ENCODE measurements at places on chromosomes 1 and 21.

GRCh38 chr1:54298284-54299033, 98.5 kb downstream of the MRPL37 start:
- no peak for DNase-seq

- DNase-seq: no peak
Measured at GRCh38 chr21:17368748-17369363, 144.0 kb upstream of the CXADR start.

DNA sequence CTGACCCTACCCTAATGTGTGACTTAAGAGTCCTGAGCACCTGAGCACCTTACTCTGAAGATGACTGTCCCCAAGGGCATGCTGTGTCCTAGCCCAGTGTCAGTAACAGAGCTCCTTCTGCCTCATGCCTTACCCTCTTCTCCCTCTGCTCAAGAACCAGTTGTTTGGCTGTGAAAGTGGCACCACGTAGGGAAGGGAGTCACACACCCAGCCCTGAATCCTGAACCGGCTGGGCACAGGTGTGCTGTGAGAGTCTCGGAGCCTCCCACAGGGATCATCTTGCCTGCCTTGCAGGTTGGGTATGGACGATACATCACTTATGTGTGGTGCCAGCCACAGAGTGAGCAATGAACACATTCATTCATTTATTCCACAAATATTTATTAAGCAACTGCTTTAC, 220.6 kb downstream of the DYRK1A start:
- DNase-seq: no peak

- DNase-seq: no peak
Measured at GRCh38 chr1:59072583-59072947, 224.3 kb upstream of the FGGY start.

DNA sequence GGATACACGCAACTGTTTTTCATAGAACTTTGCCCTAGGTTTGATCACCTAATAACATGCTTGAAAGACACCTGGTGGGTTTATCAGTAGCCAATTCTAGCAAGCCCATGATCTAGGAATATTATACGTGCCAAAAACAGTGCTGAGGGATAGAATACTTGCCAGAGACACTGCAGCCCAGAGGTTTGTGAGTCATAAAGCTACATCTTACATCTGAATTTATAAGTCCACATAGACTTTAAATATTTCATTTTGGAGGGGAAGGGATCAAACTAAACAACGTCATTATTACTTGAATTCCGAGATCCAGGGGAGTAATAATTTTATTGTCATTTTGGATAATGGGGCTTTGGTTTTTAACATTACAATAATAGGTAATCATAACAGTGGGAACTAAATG, 31.7 kb downstream of the RGL1 start:
- no peak for DNase-seq

DNA sequence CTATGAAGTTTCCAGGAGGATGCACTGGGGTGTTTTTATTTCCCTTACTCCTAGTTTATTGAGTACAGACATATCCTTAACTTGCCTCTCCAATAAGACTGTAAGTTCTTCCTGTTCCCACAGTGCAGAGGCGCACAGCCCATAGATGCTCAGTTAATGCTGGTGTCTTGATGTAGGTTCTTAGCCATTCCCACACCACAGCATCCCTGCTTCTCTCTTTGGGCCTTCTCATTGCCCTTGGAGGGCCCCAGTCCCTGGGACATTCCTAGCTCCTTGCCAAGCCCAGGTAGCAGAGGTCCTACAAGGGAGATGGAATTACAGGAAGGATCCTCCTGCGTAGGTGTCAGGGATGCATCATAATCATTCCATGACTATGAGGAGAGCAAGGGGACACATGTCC, 61.6 kb upstream of the HMGB4 start:
- no peak for DNase-seq

DNA sequence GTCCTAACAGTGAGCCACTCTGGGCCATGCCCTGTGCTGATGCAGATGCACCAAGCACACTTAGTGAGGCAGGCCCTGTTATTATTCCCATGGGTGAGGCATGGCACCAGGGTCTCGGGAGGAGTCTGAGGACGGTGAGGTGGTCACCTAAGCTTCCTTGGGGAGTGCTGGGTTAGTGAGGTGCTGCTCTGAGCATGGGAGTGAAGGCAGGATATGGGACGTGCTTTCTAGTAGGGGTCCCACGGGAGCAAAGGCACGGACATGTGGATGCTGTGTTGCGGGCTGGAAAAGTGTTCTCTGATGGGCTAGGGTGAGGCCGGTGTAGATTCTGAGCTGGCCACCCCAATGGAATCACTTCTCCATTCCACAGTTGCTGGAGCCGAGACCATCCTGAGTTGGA, 77.5 kb upstream of the CSF3R start:
- no peak for DNase-seq

DNA sequence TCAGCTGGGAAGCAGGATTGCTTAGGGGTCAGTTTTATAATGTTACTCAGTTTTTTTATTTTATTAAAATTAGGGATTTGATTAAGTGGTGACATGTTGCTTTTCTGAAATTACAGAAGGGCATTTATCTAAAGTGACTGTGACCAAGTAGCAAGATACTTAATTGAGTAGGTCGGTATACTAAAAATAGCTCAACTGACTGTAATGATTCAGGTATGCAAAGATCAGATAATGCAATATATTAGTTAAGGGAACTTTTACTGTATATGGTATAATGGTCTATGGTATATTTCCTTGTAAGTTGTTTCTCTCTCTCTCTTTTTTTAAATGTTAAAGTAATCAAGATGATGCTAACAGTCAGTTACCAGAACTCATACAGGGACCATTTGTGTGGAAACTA, 26.2 kb downstream of the RLF start:
- DNase-seq: no peak

All from NCI-H1417 treated with DMSO at 0.1 percent for 48 hours (cell line).